ENCODE measurements at places on chromosomes 5 and 9.

DNA sequence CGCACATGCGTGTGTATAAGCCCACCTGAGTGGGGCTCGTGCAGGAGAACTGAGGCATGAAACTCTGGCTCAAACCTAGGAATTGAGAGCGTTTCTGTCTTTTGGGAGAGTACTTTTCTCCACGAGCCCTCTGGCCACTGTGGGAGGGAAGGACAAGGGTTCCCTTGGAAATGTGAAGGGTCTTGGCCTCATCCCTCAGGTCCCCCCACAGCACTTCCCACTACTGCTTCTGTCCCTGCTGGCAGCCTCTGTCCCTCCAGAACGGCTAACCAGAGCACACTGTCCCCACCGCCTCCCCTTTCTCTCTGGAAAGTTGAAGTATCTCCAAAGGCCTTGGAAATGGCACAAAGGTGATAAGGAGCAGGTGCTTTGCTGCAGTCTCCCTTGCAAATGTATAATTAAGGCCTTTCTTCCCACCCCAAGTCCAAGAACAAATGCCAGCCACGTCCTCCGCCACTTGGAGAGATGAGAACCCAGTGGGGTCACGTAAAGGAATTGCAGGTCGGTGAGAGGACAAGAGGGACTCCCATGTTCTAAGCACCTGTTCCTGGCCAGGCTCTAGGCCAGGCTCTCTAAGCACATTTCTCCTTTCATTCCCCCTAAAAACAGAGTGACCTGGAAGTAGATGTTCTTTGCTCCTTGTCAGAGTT, 107.9 kb upstream of the LMX1B start:
- no peak for DNase-seq

DNA sequence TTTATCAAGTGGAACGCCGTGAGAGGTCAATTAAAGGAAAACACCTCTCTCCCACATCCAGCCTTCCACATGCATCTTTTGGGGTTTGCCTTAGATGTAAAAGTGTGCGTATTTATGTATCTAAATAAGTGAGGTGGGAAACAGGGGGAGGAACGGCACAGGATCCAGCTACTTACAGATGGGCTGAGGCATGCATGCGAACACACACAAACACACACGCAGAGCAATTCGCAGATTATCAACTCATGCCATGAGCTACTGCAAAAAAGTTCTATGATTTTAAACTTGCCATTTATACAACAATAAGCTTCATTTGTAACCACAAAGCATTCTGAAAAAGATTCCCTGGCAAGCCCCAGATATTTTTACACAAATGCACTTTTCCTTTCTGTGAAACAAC, 242.1 kb downstream of the BNC2 start:
- no peak for DNase-seq

GRCh38 chr5:179348011-179348530, 2.8 kb upstream of the ADAMTS2 start:
- no peak for DNase-seq

- no peak for DNase-seq
These were observed 214.7 kb upstream of the NR4A3 start for GRCh38 chr9:99606957-99607356.

GRCh38 chr5:152688561-152689249, 283.6 kb upstream of the NMUR2 start:
- DNase-seq: no peak

GRCh38 chr9:91245431-91246313, 116.0 kb downstream of the AUH start:
- DNase-seq: no peak

- no peak for DNase-seq
These were observed 79.4 kb downstream of the AMBP start for GRCh38 chr9:113998525-113999255.

DNA sequence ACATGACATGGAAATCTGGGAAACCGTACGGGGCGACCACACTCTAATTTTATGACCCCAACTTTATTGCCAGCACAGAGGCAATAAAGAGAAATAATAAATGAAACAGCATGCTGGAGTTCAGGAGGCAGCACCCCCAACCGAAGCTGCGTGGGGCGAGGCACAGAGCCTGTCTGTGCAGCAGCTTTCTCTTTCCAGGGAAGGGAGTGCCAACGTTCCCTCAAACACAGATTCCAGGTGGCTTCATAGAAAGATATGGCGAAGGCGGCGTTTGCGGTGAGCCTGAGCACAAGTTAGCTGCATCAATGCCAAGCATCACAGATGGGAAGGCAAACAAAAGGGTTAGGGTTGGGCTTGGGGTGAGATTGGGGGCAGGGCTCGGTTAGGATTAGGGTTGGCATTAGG, 114.8 kb downstream of the HSD17B3 start:
- no peak for DNase-seq

DNA sequence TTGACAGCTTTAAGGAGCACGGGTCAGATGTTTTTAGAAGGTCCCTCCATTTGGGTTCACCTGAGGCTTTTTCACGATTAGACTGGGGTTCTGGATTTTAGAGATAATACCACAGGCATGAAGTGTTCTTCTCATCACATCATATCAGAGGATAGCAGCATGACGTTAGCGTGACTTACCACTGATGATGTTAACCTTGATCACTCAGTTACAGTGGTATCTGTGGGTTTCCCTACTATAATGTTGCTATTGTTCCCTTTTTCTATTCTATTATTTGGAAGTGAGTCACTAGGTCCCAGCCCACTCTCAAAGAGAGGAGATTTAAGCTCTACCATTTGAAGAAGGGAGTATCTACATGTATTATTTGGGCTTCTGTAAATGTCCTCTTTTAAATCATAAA, 300.0 kb downstream of the MAST4 start:
- no peak for DNase-seq

DNA sequence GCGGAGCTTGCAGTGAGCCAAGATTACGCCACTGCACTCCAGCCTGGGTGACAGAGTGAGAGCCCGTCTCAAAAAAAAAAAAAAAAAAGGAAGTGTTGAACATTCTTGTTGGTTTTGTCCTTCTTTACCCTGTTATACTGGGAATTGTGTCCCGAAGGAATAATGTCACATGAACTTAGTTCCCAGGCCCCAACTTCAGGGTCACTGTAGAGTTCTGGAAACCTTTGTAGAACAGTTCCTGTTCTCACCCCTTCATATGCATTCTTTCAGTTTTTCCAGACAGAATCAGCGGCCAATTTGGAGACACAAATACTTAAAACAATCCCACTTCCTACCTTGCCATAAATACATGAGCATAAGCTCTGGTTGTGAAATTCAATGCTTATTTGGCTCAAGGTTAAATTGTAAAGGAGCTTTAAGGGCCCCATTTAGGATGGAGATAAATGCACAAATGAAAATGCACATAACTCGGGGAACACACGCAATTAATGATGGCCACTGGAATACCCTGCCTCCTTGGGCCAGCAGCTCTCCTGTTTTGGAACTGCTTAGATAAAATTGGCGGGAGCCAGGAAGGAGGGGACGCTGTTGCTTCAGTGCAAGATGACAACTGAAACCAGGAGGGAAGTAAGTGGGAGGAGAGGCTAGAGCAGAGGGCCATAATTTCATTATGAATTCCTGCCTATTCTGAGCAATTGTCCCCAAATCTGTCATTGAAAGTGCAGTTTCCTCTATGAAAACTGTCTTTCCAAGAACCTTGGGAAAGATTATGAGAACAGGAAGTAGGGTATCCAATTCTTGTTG, 153.7 kb downstream of the FGF1 start:
- DNase-seq: no peak

GRCh38 chr9:70438341-70438928, 24.0 kb upstream of the KLF9 start:
- no peak for DNase-seq

DNA sequence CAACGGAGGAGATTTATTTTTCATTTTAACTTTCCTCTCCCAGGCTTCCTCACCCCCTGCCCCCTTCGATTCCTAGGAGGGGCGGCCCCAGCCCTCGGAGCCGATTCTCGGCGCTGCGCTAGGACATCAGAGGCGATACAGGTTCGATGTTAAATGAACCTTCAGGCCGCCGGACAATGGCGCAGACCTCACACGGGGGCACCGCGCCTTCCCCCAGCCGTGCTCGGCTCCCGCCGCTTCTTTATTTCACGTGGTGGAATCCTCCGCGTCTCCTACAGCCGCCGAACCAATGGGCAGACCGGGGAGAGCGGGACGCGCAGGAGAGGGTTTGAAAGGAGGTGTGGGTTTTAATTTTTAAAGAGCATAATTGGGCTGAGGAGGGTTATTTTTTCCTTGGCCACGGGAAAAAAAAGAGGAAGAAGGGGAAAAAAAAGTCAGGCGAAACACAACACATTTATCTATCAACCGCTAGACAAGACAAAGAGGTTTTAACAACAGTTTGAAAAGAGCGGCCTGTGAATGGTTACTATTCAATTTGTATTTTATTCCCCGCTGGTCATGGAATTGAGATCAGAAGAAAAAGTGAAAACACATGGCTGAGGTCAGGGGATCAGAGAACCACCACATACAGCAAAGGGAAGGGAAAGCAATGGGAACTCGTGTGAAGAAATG, 126.8 kb downstream of the TMEM174 start:
- no peak for DNase-seq

DNA sequence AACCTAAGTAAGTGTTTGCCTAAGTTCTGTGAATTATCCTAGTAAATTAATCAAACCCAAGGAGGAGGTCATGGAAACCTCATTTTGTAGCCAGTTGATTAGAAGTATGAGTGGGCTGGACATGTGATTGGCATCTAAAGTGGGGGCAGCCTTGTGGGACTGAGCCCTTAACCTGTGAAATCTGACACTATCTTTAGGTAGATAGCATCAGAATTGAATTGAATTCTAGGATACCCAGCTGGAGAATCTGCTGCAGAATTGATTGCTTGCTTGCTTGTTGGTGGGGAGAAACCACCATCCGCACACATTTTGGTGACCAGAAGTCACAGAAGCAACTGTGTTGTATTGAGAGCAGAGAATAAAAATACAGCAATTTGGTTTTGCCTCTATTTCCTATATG, 97.0 kb downstream of the FBXL7 start:
- DNase-seq: no peak

DNA sequence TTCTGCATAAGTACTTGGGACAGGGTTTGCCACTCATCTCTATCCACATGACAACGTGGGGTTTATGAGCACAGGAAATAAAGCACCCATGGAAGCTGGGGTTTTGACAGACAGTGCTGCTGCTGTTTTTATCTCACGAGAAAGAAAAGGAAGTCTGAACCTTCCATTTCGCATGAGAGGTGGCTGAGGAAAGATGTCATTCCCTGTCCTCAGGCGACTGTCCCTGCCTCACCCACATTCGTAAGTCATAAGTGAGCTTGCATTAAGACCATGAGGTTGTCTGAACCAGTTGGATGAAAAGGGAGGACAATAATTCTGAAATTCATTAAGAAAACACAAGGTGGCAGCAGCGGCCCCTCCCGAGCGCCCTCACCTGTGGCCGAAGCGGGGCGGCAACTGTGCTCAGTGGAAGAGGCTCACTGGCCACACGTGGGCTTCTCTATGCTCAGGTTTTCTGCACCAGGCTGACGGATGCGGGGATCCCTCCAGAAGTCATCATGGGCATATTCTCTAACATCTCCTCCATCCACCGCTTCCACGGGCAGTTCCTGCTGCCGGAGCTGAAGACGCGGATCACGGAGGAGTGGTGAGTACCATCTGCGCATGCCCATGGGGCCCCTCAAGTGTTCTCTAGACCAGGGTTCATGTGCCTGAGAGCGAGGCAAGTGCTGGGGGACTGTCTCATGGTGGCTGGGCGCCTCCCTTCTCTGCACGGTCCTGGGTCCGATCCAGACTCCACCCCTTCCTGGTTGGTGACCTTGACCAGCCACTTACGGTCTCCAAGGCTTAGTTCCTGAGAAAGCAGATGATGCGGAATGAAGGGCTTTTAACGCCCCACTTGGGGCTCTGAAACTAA, 54.7 kb upstream of the SUSD3 start:
- DNase-seq: peak; percentile 73

DNA sequence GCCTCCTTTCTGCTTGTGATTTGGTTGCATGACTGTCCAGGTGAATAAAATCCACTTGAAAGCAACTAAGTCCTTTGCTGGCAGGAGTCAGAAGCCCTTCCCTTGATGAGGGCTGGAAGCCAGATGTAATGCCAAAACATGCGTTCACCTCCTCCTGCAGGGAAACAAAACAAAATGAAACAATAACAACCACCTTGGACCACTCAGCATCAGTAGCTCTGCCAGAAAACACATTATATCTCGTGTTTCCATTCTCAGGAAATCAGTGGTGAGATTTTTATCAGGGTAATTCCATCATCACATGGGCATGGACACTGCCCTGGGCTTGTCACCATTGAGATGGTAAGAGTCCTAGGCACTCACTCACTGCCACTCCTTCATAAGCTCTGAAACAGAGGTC, 350.3 kb upstream of the ACTBL2 start:
- no peak for DNase-seq

GRCh38 chr9:112296929-112297328, 36.5 kb downstream of the PTBP3 start:
- no peak for DNase-seq

DNA sequence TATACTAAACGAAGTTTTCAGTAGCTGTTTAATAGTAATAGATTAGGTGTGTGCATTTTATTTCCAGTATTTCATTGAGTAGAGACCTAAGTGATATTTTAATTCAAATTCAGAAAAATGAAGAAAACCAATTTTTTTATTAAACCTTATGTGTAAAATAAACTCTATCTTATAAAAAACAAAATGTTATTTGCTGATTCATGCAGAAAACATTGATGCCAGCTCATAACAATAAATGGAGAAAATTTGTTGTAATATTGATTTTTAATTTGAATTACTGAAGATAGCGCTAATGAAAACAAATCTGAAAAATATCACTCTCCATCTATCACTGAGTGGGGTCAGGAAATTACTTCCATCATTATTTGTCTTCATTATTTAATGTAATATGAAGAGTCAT, 1177.8 kb upstream of the SEMA6A start:
- DNase-seq: no peak

- no peak for DNase-seq
These were observed 173.8 kb downstream of the PCSK1 start for GRCh38 chr5:96259151-96259772.

DNA sequence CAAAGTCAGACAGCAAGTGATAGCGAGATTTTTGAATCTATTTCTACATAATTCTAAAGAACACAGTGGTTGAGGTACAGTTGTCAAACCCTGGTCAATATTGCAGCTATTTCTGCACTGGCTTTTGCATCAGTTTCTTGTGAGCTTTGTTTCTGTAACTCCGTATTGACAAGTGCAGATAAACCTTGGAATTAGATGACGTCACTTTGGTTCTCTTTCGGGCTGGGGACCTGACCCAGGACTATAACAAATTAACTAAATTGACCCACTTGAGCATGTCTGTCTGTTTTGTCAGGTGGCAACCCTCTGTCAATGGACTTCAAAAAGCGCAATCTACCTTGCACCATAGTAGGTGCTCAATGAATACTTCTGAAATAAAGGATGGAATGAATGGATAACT, 418.4 kb upstream of the SGCD start:
- no peak for DNase-seq

DNA sequence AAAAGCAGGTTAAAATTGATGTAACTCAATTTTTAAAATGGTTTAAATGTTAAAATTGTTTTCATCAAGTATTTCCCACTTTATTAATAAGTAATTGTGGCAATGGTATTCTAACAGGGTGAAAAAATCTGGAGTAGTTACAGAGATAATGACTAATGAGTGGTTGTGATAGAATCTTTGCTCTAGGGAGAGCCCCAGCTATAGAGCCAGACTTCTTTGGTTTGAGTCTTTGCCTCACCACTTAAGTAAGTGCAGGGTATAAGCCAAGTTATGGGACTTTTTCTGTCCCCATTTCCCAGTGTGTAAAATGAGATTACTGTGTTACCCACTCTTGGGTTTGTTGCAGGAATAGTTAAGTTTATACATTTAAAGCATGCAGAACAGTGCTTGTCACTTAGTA, 158.1 kb downstream of the FER start:
- no peak for DNase-seq
